Esophagus squamous epithelium (tissue), 5 donors: ENCODE measurements at places on chromosomes 7 and 10.

GRCh38 chr10:119769886-119770285, 44.0 kb downstream of the INPP5F start:
- no peak for DNase-seq

GRCh38 chr7:73881352-73882046, 20.5 kb downstream of the TMEM270 start:
- no peak for DNase-seq

GRCh38 chr7:116576350-116577319, 51.8 kb downstream of the CAV1 start:
- no peak for DNase-seq

DNA sequence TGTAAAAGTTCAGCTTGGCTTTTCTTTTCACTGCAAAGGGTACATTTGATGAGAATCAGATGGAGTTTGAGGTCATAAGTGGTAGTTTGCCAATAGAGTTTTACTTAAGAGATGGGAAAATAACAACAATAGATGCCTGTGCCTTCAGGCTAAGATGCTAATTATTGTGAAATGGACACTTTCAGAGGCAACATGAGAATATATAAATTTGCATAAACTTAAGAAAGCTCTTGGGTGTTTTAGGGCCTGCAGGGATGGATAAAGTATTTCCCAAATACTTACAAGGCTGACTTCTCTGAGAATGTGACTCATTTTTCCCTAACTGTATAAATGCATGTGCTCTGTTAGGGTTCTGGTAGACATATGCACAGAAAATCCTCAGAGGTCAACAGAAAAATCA, 200.3 kb upstream of the SVIL start:
- DNase-seq: no peak

GRCh38 chr7:69736126-69736810, 138.0 kb downstream of the AUTS2 start:
- DNase-seq: no peak

DNA sequence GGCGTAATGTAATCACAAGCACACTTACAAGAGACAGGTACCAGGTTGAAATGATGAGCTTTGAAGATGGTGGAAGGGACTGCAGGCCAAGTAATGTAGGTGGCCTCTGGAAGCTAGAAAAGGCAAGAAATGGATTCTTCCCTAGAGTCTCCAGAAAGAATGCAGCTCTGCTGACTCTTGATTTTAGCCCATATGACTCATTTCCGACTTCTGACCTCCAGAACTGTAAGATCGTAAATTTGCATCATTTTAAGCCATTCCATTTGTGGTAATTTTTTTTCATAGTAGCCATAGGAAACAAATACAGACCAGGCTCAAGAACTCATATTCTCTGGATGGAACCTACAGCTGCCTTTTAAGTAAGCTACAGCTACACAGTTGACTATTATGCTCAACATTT, 315.5 kb downstream of the MAGI2 start:
- no peak for DNase-seq
